ENCODE measurements at places on chromosomes 16 and 17. TPM values are rescaled to one million over a fixed set of nuclear protein-coding genes. Genes with fewer than 3 reads are reported as not detected.

- no peak for DNase-seq
These were observed 45.8 kb downstream of the TENT4B start for GRCh38 chr16:50198802-50199403.

- DNase-seq = no peak
These were observed 575.0 kb downstream of the CDH13 start for GRCh38 chr16:83201748-83202147.

DNA sequence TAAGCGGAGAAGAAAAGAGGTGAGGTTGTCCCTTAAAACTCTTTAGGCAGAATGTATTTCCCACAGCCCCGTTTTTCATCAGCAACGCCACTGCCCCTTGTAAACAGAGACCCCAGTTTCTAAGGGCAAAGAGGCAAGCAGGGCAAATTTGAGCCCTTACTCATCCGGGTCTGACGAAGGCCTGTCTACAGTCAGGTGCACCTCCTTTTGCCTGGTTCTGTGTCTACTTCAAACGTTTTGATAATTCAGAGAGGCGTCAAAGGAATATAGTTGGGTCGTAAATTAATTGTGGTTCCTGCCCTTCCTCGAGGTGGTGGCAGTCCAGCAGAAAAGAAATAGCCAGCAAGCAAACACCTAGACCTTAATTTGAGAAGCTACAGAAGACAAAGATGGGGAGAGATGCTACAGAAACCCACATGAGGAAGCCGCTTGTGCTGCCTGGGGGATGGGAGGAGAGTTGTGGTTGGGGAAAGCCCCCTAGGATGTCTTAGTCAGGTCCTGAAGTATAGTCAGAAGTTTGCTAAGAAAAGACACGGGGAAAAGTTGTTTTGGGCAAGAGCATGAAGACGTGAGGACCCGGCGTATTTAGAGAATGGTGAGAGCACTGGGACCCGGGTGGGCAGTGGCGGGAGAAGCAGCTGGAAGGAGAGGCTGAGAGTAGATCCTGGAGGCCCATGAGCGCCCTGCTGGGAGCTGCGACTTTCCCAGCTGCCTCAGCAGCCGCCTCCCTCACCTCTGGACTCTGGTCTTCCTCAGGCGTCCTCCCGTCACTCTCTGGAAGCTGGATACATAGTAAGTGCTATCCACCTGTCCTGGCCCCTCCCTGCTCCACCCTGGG, 2.4 kb downstream of the FBRS start:
- DNase-seq = no peak

GRCh38 chr16:1464196-1464893, 10.5 kb downstream of the CLCN7 start:
- DNase-seq = no peak

DNA sequence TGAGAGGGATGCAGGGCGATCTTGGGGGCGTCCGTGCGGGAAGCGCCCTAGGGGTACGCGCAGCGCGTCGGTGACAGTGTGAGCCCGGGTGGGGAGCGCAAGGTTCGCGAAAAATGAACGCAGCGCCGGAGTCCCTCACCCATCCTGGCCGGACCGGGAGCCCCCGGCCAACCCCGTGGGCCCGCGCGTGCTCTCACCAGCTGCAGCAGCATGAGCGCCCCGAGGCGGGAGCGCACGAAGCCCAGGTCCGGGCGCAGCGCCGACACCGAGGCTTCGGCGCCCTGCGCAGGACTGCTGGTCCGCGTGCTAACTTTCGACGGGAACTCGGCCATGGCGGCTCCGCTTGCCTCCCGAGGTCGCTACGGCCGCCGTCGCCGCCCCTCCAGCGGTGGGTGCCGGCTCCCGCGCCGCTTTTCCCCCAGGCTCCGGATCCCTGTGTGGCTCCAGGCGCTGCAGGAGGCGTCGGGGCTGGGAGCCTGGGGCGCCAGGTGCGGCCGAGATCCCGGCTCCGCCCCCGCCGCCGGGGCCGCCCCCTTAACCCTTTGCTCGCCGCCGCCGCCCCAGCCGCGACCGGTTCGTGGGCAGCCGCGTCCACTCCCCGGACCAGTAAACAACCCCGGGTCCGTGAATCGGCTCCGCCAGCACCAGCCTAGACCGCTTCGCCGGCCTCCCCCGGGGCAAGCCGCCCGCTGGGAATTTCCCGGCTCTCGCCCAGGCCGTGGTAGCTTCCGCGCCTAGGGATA, at the start of gene PLLP:
Gene PLLP, minus strand, starts transcription at position 464 of the 743 bp plus-strand sequence. Its CDS starts 132 bp downstream, at position 332.
- DNase-seq = no peak

DNA sequence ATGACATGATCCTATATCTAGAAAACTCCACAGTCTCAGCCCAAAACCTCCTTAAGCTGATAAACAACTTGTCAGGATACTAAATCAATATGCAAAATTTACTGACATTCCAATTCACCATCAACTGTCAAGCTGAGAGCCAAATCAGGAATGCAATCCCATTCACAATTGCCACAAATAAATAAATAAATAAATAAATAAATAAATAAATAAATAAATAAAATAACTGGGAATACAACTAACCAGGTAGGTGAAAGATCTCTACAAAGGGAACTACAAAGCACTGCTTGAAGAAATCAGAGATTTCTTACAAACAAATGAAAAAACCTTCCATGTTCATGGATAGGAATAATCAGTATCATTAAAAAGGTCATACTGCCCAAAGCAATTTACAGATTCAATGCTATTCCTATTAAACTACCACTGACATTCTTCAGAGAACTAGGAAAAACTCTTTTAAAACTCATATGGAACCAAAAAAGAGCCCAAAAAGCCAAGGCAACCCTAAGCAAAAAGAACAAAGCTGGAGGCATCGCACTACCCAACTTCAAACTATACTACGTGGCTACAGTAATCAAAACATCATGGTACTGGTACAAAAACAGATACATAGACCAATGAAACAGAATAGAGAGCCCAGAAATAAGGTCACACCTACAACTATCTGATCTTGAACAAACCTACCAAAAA, 37.7 kb downstream of the BRIP1 start:
- DNase-seq = no peak

- no peak for DNase-seq
These were observed 26.6 kb downstream of the NGFR start for GRCh38 chr17:49521471-49522356.

DNA sequence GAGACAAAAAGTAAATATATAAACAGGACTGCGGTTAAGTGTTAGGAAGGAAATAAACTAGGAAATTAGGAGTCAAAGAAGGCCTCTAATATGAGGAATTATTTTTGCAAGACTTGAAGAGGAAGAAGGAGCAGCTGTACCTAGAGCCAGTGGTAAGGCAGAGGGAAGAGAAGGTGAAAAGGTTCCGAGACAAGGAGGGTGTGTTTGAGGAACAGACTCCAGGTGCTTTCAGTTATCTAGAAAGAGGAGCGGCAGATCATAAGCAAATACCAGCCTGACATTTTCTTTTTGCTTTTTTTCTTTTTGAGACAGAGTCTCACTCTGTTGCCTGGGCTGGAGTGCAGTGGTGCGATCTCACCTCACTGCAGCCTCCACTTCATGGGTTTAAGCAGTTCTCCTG, 61.0 kb downstream of the CHD9 start:
- no peak for DNase-seq

DNA sequence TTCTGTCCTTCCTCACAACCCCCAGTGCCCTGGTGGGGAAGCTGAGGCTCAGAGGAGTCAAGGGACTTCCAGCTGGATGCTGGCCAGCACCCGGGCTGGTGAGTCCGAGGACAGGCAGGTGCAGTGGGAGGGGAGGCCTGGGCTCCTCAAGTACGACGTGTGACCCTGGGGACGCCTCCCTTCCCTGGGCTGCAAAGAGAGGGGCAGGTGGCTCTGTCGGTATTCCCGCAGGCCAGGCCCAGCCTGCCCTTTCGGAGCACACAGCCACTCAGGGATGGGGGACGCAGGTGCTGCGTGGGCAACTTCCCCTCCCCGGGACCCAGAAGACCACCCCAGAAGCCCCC, 33.1 kb upstream of the PVALEF start:
- DNase-seq = no peak

DNA sequence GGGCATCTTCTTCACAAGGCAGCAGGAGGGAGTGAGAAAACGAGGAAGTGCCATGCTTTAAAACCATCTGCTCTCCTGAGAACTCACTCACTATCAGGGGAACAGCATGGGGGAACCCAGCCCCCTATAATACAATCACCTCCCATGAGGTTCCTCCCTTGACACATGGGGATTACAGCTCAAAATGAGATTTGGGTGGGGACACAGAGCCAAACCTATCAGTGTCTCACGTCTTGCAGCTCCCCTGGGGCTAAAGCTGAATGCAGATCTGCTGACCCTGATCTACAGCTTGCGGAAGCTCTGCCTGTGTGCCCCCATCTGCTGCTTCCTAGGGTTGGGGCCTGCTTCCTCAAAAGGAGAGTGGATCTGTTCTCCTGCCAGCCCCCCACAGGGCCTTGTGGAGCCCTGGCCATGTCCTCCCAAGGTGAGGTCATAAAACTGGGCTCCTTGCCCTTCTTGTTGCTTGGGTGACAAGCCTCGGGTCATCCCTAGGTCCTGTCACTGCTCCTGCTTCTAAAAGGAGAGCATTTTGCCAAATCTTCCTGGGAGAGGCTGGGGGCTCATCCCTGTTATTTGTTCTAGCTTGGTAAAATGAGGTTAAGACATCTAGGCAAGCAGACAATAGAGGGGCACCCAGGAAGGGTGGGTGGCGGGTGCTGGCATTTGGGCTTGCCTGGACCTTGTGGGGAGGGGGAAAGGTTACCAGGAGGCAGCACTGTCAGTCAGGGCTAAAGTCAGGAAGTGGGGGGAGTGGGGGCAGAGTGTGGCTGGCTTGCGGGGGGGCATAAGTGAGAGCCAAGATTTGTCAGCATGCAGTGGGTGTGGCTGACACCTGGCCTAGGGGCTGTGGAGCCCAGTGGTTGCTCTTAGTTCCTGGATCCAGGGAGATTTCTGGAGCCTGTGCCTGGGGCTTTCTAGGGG, 16.0 kb downstream of the KRT33A start:
- DNase-seq = no peak

DNA sequence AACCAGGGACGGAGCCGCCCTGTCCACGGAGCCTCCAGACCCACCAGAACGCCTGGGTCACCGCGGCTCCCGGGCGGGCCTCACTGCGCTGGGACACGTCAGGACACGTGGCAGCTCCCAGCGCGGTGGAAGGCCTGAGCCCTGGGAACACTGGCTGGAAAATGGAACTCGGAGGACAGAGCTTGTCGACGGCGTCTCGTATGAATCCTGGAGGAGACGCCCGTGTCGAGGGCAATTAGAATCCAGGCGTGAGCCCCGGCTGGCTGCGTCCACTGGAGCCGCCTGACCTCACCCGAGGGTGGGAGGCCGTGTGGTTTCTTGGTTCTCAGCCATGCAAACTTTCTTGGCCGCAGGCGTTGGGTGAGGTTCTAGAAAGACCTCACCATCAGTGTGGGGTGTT, 173.9 kb downstream of the LAT start:
- DNase-seq = no peak

The PERCC1 gene
- total RNA-seq = not detected

The HLF gene
- 7.7 TPM for total RNA-seq

The TNP2 gene
- total RNA-seq = not detected

The PRSS8 gene
- 1.6 TPM for total RNA-seq

The CLN3 gene
- total RNA-seq = 10.7 TPM
